Endothelial cell of umbilical vein (primary cell): ENCODE measurements at places on chromosomes 12 and 14. TPM values are rescaled to one million over a fixed set of nuclear protein-coding genes. Genes with fewer than 3 reads are reported as not detected.
A peak's percentile ranks its signal among the peaks of the same experiment; 100 is the strongest.

ESRRB gene
- not detected in 2 replicates for polyA plus RNA-seq

GRCh38 chr14:22836301-22837113 lies at the start of gene MMP14:
TSS of gene MMP14 (plus strand) at chr14:22836585. CDS start at chr14:22836818, 233 bp downstream.
- peak; percentile 92 for DNase-seq

NUMB gene
- 164 and 210 TPM in 2 replicates for polyA plus RNA-seq

GRCh38 chr14:47389535-47389934 lies 285.9 kb downstream of the MDGA2 start:
- no peak for DNase-seq

GPR132 gene
- not detected in 2 replicates for polyA plus RNA-seq

DNA sequence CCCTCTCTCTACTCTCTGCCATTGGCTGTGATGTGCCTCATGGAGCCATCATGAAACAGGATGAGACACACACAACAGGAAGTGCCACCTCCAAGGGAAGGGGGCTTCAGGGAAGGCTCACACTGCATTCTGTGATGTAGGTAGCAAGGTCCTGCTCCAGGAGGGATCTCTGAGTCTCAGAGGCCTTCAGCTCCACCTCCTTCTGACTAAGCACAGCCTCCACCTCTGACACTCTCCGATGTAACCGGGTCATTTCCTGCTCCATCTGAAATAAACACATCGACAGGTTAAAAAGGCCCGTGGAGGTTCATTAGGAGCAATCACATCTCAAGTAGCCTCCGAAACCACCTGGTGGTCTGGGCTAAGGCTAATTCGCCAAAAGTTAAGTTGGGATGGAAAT lies 93.3 kb downstream of the CIT start:
- no peak for DNase-seq
